ENCODE measurements at places on chromosomes 4 and X. TPM values are rescaled to one million over a fixed set of nuclear protein-coding genes. Genes with fewer than 3 reads are reported as not detected.

The RAB41 gene
- total RNA-seq: not detected

The MAGEA2 gene
- not detected for total RNA-seq

The RASL11B gene
- total RNA-seq: 0.11 TPM

The ATP7A gene
- 14.1 TPM for total RNA-seq

The COX7B gene
- total RNA-seq: 254 TPM

The CSN1S1 gene
- not detected for total RNA-seq

The PCDH19 gene
- under 0.01 TPM for total RNA-seq

The HEPH gene
- total RNA-seq: 0.13 TPM

The P2RY4 gene
- total RNA-seq: 0.43 TPM

The PCDH11X gene
- total RNA-seq: not detected

The MND1 gene
- total RNA-seq: 3.8 TPM

The GYPE gene
- total RNA-seq: 2.1 TPM

The HGFAC gene
- total RNA-seq: 0.32 TPM
